ENCODE measurements at places on chromosomes 12 and 14.

GRCh38 chr12:103912069-103912468 is 18.1 kb upstream of the HSP90B1 start:
- no peak for DNase-seq

DNA sequence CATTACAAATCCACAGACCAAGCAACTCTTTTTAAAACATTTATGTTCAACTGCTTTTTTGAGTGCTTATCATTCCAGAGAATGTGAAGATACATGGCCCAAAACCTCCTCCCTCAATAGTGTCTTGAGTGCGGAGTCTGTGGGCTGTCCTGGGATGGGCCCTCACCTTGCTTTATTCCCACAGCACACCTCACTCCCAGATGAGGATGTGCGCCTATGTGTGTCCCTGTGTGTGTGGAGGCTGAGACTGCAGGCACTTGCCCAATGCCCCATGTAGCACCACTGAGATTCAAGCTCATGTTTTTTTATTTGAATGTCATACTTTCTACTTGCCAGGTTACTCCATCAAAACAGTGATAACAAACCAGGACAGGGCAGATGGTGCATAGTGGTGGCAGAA is 291.7 kb downstream of the CACNA1C start:
- DNase-seq: no peak

DNA sequence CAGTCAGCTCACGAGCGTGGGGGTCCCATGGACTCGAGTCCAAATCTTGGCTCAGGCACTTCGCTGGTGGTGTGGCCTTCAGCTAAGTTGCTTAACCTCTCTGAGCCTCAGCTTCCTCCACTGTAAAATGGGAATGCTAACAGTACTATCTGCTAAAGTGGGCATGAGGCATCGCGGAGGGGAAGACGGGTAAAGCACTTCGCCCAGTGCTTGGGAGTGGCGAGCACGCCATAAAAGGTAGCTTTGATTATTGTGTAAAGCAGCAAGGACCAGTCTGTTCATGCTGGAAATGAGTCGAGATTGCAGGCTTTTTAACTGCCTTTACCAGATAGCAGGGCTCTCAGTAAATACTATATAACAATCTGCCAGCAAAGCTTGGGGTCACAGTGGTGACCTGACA is 24.5 kb downstream of the HRK start:
- DNase-seq: no peak

DNA sequence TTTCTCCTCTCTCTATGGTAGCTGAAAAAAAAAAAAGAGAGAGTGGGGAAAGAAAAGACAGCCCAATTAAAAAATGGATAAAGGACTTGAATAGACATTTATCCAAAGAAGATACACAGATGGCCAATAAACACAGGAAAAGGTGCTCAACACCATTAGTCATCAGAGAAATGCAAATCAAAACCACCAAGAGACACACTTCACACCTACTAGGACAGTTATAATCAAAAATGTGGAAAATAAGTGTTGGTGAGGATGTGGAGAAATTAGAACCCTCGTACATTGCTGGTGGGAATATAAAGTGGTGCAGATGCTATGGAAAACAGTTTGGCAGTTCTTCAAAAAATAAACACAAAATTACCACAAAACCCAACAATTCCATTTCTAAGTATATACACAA is 172.4 kb upstream of the GRIN2B start:
- no peak for DNase-seq

- DNase-seq: no peak
These were observed 173.0 kb downstream of the CALM1 start for GRCh38 chr14:90569606-90570387.

DNA sequence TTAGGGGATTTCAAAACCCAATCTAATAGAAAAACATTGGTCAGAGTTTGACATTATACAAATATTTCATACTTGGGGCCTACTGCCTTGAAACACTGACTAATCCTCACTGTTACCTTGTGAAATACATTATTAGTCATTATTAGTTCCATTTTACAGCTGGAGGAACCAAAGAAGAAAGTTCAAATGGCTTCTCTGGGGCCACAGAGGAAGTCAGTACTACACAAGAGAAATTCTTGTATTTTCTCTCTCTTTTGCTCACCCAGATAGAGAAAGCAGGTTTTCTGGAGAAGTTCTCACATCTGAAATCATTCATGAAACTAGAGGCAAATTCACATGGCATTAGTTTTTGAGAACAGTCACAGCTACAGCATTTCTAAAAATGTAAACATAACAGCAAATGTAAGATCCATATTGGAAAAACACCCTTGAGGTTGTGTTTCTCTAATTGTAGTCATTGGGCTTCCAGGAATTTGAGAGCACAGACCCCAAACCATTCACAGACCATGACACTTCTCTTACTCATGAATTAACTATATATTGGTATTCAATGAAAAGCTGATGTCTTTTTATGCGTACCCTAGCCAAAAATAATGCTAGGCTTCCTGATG is 83.0 kb downstream of the LLPH start:
- no peak for DNase-seq

DNA sequence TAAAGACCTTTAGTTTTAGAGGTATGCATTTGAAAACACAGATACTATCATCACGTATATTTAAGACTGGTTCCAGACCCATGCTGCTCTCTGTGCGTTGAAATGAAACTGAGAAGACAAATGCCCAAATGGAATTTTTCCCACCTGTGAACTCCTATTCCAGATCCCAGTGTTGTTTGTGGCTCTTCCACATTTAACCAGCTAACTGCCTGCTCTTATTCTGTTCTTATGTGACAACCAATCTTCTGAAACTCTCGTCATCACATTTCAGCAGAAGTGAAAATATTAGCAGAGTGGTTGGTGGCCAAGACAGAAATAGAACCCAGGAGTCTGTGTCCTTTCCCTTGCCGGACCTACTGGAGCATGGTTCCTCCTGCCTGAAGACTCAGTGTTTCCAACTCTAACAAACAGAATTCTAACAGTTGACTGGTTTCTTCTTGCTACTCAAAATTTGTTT is 460.2 kb downstream of the RAD51B start:
- DNase-seq: no peak

GRCh38 chr14:66361013-66361412 is 125.2 kb upstream of the CCDC196 start:
- no peak for DNase-seq
